ENCODE measurements at places on chromosomes 7 and 10. TPM values are rescaled to one million over a fixed set of nuclear protein-coding genes. Genes with fewer than 3 reads are reported as not detected.

- no peak for DNase-seq
Observed at GRCh38 chr10:33336582-33337325, 2.3 kb upstream of the NRP1 start.

DNA sequence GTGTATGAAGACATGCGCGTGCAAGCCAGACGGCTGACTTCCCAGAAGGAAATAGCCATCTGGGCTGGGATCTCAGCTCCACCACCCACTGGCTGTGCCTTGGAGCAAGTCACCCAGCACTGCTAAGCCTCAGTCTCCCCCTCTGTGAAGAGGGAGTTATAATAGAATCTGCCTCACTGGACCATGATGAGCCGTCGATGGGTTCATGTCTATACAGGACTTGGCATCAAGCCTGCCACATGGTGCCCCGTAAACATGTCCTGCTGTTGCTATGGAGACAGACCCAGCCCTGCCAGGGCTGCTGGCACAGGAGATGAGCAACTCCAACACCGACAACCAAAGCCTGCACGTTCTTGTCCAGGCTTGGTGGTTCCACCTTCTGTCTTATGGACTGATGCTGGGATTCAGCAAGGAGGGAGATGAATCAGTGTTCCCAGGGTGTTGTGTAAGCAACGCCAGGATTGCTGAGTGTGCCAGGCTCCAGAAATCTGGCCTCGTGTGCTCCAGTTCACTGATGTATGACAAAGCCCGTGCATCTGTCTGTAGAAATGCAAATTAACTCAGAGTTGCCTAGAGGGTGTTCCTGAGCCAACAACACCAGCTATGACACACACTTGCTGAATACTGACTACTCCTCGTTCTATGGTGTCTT, 5.6 kb downstream of the GPR15LG start:
- peak; percentile 65 for DNase-seq

- DNase-seq, result no peak
Observed at GRCh38 chr7:130435311-130435854, 5.4 kb downstream of the CEP41 start.

DNA sequence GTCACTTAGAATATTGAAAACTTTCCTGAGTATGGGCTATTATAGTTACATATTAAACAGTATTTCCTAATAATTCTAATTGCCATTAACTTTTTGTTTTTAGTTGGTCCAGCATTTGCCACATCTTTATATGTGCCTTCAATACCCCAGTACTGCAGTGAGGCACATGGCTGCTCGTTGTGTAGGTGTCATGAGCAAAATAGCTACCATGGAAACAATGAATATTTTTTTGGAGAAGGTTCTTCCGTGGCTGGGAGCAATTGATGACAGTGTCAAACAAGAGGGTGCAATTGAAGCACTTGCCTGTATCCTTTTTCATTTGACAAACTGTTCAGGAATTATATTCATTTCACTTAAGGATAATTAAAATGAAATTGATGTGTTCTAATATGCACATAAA, 72.7 kb downstream of the BTAF1 start:
- no peak for DNase-seq

DNA sequence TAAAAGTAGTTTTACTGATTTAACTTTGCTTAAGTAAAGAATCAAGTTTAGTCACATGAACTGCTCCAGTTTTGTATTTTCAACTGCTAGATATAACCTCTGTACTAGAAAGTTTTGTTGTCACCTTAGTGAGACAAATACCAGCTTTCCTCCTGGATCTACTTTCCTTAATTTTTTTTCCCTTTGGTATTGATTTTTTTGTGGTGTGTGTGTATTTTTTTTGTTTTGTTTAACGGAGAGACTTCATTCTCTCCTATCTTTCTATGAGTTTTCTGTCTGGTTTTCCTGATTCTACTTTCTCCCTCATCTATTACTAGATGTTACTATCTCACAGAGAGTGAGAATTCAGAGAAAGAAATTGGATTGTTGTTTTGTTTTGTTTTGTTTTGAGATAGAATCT, 52.0 kb downstream of the TASOR2 start:
- DNase-seq, result no peak

DNA sequence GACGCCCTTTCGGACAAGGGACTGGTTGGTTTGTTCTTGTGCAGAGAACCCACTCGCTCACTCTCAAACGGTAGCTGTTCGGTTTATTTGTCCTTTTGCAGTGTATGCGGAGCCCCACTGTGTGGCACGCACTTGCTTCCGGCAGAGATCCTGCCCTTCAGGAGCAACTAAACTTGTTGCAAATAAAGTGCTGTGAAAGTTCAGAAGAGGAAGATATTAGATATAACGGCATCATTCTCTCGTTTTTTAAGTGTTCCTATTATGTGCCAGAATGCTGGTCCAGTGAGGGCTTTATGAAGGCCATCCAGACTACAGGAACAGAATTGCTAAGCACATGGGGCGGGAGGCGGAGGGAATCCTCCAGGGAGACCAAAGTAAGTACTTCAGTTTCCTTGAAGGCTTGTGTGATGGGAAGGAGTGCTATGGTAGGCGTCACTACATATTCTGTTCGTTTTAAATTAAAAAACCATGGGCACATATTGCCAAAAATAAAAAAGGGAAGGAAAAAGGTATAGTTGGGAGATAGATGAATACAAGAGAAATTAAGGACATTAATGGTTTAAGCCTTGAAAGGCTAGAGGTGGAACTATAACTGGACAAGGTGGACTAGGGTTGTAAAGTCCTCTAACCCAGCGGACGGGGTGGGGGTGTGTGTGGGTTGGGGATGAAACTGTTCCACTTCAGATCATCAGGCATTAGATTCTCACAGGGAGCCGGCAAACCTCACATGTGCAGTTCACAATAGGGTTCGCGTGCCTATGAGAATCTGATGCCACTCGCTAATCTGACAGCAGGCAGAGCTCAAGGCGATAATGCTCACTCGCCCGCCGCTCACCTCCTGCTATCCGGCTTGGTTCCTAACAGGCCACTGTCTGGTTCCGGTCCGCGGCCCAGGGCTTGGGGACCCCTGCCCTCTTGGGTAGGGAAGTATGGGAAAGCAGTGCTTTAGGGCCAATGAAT, 704 bp upstream of the ERLIN1 start:
- DNase-seq, result peak; percentile 67

DNA sequence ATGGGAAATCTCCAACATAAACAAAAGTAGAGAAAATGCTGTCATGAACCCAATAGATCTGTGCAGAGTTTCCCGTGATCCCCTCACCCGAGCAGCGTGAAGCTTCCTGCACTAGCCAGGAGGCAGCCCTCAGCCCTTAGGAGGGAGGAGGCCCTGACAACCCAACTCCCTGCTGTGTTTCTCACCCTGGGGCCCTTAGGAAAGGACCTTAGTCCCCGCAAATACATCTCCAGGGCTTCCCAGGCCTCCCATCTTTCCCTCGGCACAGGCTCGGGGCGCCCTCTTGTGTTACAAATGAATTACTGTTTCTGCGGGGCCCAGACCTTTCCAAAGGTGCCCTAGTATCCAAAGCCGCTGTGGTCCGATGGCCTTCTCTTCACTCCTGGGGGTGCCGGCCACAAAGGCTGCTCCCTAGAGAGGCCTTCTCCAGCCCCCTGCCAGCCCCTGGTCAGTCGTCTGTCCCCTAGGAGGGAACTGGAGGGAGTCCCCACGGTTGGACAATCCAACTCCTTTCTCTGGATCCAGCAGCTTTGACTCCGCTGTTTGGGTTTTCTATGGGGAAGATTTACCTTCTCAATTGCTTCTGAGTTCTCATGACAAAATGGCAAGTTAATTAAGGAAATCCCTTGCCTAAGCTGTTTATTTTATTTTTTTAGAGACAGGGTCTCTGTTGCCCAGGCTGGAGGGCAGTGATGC, 49.9 kb upstream of the SH2B2 start:
- peak; percentile 87 for DNase-seq

- DNase-seq, result no peak
Observed at GRCh38 chr7:132944774-132945173, 137.1 kb downstream of the CHCHD3 start.

- no peak for DNase-seq
Observed at GRCh38 chr7:36472141-36472729, 82.6 kb downstream of the ANLN start.

DNA sequence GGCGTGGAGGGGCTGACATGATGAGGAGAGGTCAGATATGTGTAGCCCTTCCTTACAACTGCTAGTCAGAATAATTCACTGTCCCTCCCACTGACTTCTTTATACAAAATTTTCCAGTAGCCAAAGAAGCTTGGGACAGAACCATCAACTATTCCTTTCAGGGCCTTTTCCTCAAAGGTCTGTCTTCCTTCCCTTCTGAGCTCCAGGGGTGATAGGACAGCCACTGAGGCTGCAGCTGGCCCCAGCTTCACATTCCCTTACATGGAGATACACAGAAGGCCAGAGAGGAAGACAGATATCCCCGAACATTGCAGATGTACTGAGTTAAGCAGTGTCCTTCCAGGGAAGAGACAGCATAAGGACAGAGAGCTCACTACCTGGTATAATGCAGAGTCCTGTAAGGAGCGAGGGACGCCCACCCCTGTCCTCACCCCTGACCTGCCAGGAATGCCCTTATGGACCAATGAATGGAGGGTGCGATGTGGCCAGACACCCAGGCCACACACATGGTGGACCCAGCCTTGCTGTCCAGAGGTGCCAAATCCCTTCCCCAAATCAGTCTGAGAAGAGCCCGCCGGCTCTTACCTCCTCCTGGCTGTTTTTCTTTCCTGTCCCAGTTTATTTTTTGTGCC, 754.7 kb downstream of the GRID1 start:
- DNase-seq, result no peak

- no peak for DNase-seq
Observed at GRCh38 chr7:33035776-33036175, 26.8 kb downstream of the NT5C3A start.

DNA sequence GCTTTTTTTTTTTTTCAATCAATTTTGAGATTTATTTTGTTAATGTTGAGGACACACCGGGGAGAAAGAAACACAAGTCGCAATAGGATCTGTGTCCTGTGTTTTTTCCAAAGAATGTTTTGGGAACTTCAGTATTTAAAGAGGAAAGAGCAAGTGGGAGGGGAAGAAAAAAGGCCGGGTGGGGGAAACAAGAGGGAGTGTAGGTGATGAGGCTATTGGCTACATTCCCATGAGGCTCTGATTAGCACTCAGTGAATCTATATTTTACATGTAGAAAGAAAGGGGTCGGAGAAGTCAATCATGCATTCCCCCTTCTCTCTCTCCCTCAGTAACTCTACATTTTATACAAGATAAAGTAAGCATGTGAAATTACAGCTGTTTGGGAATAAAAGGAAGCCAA, 4.1 kb downstream of the ZNF680 start:
- DNase-seq, result peak; percentile 37

GRCh38 chr7:124762611-124763143, 2.9 kb downstream of the GPR37 start:
- no peak for DNase-seq

DNA sequence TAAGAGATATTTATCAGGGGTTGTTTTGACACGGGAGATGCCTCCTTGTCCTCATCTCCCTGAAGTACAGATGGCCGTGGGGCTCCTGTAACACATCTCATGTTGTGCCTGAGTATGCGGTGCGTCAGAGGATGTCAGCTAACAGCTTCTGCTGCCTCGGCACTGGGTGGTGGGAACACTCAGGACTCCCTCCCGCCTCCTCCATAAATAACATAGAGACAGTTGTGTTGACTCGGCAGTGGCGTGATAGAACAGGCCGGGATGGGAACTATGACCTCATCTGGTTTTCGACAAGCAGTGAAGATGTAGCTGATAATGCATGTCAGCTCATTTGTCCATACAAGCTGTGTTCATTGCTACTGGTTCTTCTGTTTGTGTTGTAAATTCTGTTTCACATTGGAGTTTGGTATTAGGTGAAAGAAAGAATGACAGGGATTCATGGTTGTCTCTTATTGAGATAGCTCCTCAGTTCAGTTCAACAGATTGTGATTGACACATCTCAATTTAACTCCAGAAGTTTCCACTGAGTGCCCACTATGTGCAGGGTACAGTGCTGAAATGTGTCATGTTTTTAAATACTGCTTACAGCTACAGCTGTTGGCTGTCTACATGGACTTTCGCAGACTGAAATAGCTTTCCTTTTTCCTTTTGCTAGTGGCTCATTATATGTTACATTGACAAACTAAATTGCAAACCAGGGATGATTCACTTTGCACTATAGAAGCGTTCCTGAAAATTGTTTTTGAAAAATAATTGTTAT, 87.4 kb downstream of the CHN2 start:
- peak; percentile 60 for DNase-seq

- DNase-seq, result no peak
Observed at GRCh38 chr7:158549616-158550393, 37.8 kb downstream of the PTPRN2 start.

- DNase-seq, result no peak
Observed at GRCh38 chr10:131700506-131700905, 200.3 kb upstream of the PPP2R2D start.

Gene CNPY4
- total RNA-seq, result 13.0 TPM

Gene FAM221A
- 4.5 TPM for total RNA-seq

Gene PRR15
- not detected for total RNA-seq

Gene SP8
- total RNA-seq, result not detected

Gene CRYGN
- not detected for total RNA-seq

Measured in Karpas-422 (cell line).